ENCODE measurements at places on chromosomes 13 and 19. TPM values are rescaled to one million over a fixed set of nuclear protein-coding genes. Genes with fewer than 3 reads are reported as not detected.

DNA sequence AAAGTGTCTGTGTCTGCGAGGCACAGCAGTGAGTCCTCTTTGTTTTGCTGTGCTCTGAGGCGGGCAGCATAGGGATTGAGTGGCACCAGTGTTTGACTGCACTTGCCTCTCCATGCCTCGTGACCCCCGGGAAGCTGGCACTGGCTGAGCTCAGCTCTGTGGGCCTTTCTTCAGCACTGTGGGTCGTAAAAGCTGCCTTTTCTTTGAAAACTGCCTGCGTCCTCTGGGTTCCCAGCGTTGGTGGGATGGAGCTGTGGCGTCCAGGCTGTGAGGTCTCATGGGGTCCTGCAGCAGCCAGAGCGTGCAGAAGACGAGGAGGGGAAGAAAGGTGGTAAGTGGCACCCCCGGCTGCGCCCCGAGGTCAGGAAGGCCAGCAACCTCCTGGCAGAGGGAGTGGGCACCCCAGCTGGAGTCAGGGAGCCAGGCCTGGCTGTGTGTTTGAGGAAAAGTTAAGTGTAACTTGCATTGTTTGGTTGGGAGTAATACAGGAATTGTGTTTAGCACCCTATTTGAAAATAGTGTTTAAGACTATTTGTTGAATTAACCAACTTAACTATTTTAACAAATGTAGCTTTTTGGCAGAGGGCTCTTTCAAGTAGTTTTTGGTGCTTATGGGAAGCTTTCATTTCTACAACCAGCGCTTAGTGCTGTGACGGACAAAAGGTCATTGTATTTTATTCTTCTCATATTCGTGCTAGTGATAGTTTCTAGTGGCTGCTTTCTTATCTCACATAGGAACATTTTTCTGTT, 79.3 kb upstream of the TEX29 start:
- H3K27me3 ChIP-seq = no peaks in the 10 kb centered on the region
- DNase-seq = no peak
- H3K36me3 ChIP-seq = peaks cover 32% of the 10 kb centered on the region
- H3K4me3 ChIP-seq = no peak overlapping the region
- peaks cover 6% of the 10 kb centered on the region for H3K4me1 ChIP-seq

GRCh38 chr13:34678154-34678553, 263.9 kb upstream of the NBEA start:
- no peak overlapping the region for H3K4me3 ChIP-seq
- no peaks in the 10 kb centered on the region for H3K4me1 ChIP-seq
- H3K36me3 ChIP-seq = no peaks in the 10 kb centered on the region
- no peak overlapping the region for H3K27ac ChIP-seq
- peaks cover 1% of the 10 kb centered on the region for H3K27me3 ChIP-seq

DNA sequence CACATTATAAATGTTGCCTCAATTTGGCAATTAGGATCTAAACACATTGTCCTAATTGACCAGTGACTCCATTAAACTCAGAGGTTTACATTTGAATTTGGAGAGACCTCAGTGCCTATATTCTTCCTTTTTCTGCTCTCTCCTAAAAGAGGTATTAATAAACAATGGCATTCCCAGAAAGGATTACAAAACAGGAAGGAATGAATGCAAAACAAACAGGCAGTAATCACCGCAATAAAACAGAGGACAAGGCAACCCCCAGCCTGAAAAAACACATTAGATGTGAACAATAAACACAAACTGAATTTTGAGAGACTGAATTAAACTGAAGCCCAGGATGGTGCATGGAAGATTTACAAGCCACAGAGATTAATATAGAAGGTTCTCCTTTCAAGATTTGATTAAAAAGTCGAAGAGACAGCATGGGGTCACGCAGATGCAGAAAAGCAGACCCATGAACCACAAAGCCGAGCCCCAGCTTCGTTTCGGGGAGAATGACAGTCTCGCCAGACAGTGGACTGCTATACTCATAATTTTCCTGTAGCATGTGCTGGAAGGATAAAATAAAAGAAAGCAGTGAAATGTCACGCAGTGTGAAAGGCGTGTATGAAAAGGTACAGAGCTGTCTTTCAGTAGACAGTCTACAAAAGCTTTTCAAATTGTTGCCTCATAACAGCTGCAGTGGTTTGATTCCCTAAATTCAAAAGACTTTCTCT, 503.0 kb downstream of the LIG4 start:
- H3K27me3 ChIP-seq = no peaks in the 10 kb centered on the region
- no peaks in the 10 kb centered on the region for H3K4me1 ChIP-seq
- DNase-seq = no peak
- H3K27ac ChIP-seq = no peak overlapping the region

- H3K4me1 ChIP-seq = no peaks in the 10 kb centered on the region
- H3K27ac ChIP-seq = no peak overlapping the region
- no peaks in the 10 kb centered on the region for H3K36me3 ChIP-seq
- no peak for DNase-seq
Measured at GRCh38 chr13:94009701-94010100, 469.8 kb downstream of the DCT start.

DNA sequence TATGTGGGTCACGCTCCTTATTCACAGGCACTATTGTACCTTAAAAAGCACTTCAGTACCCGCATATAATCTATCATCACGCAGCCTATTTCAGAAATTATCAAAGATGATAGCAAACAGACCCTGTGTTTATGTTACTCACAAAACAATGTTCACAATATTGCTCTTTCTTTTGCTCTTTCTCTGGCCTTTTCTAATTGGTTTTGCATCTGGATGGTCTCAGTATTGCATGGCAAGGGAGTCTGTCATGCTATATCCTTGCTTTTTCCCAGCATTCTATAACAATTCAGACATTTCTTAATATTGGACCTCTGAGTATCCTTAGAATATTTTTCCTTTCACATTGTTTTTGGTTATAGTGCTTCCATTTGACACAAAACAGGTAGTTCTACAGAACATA, 541.8 kb upstream of the KLF12 start:
- peaks cover 10% of the 10 kb centered on the region for H3K27me3 ChIP-seq
- no peak for DNase-seq
- H3K4me1 ChIP-seq = no peaks in the 10 kb centered on the region
- no peak overlapping the region for H3K4me3 ChIP-seq
- H3K27ac ChIP-seq = no peak overlapping the region

Gene OR4F17
- total RNA-seq = not detected

Gene NCAN
- not detected for total RNA-seq
